ENCODE measurements at places on chromosomes 12 and 14.

- DNase-seq, result no peak
Observed at GRCh38 chr12:92226071-92226661, 80.5 kb upstream of the BTG1 start.

GRCh38 chr12:96500693-96501092, 11.3 kb downstream of the CFAP54 start:
- DNase-seq, result no peak

DNA sequence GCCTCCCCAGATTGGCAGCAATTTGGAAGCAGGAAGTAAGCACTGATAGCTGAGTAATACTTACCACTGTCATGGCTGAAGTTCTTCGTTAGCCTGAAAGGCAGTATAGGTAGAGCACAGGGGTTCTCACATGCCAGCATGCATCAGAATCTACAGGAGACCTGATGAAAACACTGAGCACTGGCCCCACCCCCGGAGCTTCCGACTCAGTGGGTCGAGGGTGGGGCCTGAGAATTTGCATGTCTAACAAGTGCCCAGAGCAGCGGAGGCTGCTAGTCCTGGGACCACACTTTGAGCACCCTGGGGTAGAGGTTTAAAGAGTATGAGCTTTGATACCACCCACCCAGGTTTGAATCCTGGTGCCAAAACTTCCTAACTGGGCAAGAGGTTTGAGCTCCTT, 89.6 kb downstream of the FBXW8 start:
- no peak for DNase-seq

- no peak for DNase-seq
Observed at GRCh38 chr14:69701857-69702256, 65.1 kb upstream of the SRSF5 start.

DNA sequence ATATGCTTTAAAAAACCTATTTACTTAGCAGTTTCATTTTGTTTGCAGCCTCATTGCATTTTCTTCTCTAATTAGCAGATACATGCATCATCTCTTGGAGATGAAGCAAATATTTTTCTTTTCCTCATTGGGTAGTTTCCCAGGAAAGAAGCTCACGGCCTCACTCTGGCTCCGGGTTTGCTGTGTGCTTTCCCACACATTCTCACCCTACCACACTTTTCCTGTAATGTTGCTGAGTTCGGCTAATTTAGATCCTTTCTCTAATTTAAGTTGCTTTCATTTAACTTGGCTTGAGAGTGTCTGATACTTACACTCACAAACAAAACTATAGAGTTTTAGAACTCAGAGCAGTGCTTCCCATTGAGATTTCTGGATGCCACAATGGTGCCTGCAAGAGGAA, 928.2 kb downstream of the NRXN3 start:
- DNase-seq, result peak; percentile 42

GRCh38 chr12:70180130-70180529, 63.1 kb upstream of the CNOT2 start:
- no peak for DNase-seq

GRCh38 chr14:40213701-40214100, 781.5 kb upstream of the FBXO33 start:
- no peak for DNase-seq

GRCh38 chr14:74414403-74415114, 11.5 kb downstream of the SYNDIG1L start:
- DNase-seq, result no peak

DNA sequence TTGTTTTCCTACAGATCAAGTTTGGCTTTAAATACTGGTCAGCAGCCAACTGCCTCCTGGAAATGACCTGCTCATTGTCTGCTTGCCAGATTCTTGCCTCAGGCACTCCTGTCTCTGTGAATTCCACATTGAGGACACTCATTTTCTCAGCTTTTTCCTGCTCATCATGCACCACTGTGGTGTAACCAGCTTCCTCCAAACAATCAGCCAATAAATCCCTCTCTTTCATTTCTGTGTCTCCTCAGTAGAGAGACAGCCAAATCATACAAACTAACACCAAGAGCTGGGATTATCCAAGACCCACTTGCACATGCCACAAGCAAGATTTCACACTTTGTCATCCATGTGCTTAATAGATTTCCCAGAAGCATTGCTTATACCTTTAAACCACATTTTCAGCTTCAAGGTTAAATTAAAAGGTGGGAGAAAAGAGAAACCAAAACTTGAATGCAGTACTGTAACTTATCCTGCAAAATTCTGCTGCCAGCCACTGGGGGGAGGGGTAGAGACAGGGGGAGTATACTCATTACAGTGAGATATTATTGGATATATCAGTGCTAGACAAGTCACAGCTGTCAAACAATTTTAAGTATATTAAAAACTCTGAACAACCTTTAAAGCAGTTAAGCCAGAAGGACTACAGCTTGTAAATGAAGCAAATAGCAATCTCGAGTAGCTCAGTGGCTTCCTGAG, 105.0 kb downstream of the PPP2R5E start:
- DNase-seq, result peak; percentile 96

- no peak for DNase-seq
Observed at GRCh38 chr12:52274521-52275120, at the start of gene KRT86. Gene KRT86 (plus strand): TSS chr12:52274645. CDS start chr12:52301917, 27,272 bp downstream.

GRCh38 chr12:177336-177979, 36.5 kb downstream of the SLC6A12 start:
- DNase-seq, result no peak

- DNase-seq, result no peak
Observed at GRCh38 chr12:118140825-118141224, 4.9 kb downstream of the PEBP1 start.

DNA sequence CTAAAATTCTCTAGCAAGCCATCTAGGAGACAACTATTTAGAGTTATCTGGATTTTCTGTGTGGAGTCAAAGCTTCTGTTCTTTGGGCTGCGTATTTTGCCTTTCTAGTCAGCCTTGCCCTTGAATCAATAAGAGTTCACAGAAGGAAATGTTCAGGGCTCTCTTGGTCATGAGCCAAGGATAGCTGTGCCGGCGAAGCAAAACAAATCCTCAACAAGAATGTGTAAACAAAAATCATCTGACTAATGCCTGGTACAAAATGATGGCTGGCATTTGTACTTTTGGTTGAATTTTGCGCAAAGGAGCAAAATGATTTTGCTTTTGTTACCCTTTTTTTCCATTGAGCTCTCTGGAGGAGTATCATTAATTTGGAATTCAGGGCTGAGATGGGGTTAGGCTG, 171.1 kb downstream of the DACT1 start:
- DNase-seq, result peak; percentile 78

Measured in esophagus muscularis mucosa (tissue), 4 donors.